ENCODE measurements at places on chromosomes 6 and 20.

DNA sequence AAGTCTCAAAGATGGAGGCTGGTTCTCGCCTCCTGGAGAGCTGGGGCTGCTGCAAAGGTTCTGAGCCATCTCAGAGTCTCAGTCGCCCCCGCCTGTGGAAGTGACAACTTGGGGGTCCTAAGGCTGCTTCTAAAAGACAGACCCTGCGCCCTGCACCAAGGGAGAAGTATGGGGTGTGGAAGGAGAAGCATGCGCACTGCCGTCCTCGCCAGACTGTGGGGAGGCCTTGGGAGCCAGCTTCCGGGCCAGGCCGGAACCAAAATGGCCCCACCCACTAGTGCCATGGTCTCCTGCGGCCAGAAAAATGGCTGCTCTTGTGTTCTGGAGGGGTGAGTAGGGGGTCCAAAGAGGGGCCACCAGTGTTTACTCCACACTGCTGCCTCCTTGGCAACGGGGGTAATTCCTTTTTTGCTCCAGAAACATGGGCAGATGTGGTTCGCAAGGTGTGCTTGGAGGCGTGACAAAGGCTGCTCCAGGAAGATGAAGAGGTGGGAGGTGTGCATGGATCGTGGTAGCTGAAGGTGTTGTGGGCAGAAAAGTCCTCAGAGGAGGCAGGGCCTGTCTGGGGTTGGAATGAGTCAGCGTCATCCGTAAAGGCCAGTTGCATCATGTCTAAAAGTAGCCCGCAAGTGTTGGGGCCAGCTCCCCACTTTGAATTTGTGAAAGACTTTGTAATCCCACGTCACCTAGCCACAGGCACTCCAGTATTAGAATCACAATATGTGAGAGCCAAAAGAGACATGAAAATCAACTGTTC is 329.8 kb upstream of the SOX4 start:
- DNase-seq: peak; percentile 2

- no peak for DNase-seq
Measured at GRCh38 chr6:56047931-56048540, 172.6 kb upstream of the BMP5 start.

DNA sequence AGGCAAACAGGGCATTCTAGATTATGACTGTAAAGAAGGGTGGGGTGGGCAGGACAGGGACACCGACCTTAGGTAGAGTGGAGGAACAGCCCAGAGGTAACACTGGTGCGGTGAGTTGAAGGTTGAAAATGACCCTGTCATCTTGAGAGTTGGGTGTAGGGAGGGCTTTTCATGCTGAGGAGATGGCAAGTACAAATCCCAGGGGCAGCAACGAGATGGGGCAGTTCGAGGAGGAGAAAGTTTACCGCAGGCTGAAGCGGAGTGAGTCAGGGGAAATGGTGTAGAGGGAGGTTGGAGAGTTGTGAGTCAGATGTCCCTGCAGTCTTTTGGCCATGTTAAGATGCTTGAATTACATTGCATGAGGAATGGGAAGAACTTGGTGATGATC is 101.1 kb downstream of the HIVEP1 start:
- peak; percentile 16 for DNase-seq

GRCh38 chr20:3745686-3746173 is 13.2 kb downstream of the HSPA12B start:
- no peak for DNase-seq

- no peak for DNase-seq
Measured at GRCh38 chr20:24350923-24351368, 118.5 kb upstream of the SYNDIG1 start.
